ENCODE measurements at places on chromosomes 5 and 9. TPM values are rescaled to one million over a fixed set of nuclear protein-coding genes. Genes with fewer than 3 reads are reported as not detected.

GRCh38 chr5:102596951-102597350 lies 98.2 kb upstream of the SLCO6A1 start:
- DNase-seq = no peak

The FGF1 gene
- total RNA-seq = 0.97 TPM

The STKLD1 gene
- 1.6 TPM for total RNA-seq

The GPX8 gene
- total RNA-seq = 10.8 TPM

DNA sequence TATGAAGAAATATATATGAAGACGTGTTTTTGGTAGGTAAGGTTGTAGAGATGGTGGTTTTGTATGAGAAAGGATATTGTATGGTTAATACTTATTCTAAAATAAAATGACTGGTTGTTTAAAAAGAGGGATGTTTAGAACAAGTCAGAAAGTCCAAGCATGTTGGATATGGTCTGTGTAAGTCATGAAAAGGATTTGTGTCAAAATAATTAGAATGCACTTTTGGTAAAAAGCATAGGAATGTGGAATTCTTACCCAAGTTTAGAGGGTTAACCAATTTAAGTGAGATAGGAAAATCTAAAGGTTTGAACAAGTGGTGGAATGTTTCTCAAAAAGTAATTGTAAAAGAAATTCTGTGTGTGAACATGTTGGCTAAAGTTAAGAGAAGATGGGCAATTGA lies 1556.5 kb upstream of the C9orf72 start:
- no peak for DNase-seq

The TAF1L gene
- not detected for total RNA-seq

All from lower lobe of right lung (tissue), 2 donors.